DMS153 (cell line): ENCODE measurements at places on chromosomes 11 and 22.

DNA sequence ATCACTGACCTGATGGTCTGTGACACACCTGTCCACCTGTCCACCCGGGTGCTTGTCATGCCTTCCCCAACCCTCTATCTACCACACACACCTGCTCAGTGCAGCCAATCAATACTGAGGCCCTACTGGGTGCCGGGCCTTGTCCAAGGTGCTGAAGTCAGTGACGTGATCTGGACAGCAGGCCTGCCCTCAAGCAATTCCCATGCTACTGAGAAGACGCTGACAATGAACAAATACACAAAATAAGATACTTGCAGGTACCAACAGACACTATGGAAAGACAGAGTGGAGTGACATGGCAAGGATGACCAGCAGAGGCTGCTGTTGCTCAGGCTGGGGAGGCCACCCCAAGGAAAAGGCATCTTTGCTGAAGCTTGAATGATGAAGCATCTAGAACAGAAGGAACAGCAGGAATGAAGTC, 21.2 kb downstream of the PLAAT3 start:
- no peak for DNase-seq

GRCh38 chr11:17550450-17551346, 3.6 kb downstream of the OTOG start:
- no peak for DNase-seq

DNA sequence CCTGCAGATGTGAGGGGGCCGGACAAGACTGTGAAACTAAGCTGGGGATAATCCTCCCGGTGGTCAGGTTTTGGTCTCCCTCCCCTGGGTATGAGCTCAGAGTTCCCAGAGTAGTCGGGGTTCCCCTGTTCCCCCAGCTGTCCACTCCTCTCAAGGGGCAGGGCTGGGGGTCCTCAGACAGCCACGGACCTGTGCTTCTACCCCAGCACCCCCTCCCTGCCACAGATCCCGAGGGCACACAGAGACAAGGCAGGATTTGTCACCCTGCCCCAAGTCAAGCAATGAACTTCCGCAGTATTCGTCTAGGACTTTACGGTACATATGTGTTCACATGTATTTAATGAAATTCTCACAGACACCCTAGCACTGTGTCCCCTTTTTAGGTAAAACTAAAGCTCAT, 45.2 kb downstream of the APOL1 start:
- DNase-seq = no peak

GRCh38 chr11:6404342-6405051, 14.2 kb downstream of the SMPD1 start:
- DNase-seq = no peak

GRCh38 chr11:48900131-48900800, 83.4 kb downstream of the TRIM51G start:
- no peak for DNase-seq

GRCh38 chr11:111946499-111946898, 9.4 kb downstream of the DIXDC1 start:
- DNase-seq = no peak
